Stimulated activated CD4-positive, alpha-beta T cell treated with anti-CD3 and anti-CD28 coated beads, Interleukin-4, amount 100 ng/mL, for 4 hours (primary cell): ENCODE measurements at places on chromosomes 1 and 21.

DNA sequence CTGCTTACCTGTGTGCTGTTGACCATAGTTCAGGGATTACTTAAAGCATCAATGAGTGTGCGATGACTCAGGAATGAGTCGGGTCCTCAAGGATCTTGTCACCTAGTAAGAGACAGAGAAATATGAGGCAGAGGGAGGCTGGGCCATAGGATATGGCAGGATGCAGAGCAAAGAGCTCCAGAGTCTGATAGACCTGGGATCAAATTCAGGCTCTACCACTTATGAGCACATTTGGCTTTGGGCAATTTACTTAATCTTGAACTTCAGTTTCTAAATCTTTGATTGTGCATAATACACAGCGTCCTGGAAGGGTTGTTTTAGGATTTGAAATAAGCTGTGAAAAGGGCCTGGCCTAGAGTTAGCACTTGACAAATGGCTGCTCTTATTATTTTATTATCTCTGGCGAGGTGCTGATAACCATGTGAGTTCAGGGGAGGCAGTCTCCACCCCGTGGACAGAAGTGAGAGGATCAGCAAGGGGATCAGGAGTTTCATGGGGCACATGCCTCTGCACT, 94.5 kb downstream of the ROR1 start:
- DNase-seq = no peak

- no peak for DNase-seq
Observed at GRCh38 chr1:25484096-25484495, 53.4 kb downstream of the MACO1 start.

GRCh38 chr1:201248721-201249559, 34.4 kb upstream of the PKP1 start:
- DNase-seq = no peak

DNA sequence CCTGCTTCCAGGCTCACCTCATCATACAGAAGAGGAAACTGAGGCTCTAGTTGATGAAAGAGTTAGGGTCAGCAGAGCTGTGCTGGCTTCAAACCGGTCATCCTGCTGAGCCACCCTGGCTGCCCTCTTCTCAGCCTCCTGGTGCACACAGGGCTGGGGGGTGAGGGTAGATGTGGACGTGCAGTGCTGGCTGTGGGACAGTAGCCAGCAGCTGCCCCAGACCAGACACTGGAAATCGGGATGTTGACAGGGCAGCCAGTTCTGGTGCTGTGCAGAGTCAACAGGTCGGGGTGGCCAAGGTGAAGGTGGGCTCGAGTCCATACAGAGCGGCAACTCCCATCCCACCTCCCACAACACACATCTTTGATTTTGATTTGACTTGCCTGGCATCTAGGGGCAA, 1.5 kb upstream of the CLCNKA start:
- no peak for DNase-seq

DNA sequence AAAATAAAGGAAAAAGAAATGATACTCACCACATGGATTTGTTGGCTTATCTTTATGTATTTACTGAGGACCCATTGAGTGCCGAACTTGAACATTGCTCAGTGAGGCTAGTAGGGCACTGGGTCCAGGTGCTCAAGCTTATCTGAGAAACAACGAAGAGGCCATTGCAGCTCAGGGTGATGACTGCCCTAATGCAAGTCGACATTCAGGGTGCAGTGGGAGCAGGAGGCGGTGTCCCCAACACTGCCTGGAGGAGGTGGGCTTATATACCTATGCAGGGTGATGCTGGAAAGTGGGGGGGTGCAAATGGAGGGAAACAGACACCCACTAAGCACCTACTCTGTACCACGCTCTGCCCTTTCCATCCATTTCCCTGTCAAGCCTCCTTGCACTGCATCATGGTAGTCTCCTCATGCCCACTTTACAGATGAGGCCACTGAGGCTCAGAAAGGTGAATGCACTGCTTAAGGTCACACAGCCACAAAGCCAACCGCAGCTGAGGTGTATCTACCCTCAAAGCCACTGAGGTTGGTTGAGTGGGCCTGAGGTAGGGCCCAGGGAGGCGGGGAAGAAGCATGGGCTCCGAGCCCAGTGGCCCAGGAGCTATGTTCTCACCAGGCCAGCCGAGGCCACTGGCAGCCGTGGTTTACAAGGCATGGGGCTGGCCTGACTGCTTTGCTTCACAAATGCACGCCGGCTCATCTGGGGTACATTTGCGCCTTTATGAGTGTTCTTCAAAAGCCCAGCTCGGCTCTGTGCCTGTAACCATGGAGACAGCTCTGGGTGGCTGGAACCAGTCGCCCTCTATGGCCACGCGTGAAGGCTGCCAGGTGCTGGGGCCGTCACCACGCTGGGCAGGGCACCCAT, 103.8 kb downstream of the EPHB2 start:
- no peak for DNase-seq

- DNase-seq = no peak
Observed at GRCh38 chr1:65056234-65056633, 89.9 kb upstream of the JAK1 start.

DNA sequence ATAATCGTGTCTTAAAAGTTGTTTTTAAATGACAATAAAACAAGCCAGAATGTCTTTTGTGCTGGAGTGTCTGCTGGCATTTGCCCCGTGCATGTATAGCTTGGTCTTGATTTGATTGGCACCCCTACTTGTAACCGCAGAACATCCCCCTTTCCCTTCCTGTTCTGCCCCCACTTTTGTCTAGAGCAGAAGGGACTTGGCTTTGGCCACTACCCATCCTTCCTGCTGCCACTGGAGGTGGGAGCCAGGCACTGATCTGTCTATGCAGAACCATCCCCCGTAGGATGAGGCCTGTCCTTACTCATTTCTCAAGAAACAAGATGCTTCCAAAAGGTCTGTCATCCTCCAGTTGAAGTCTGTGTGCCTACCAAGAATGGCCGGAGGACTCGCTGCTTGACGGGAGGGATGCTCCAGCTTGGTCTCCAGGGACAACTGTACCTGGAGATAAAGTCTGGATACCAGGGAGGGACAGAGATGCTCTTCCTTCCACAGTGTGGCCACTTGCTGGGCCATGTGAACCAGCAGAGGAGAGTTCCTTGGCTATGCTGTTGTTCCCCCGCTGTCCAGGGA, 1.1 kb upstream of the SLC27A3 start:
- no peak for DNase-seq

DNA sequence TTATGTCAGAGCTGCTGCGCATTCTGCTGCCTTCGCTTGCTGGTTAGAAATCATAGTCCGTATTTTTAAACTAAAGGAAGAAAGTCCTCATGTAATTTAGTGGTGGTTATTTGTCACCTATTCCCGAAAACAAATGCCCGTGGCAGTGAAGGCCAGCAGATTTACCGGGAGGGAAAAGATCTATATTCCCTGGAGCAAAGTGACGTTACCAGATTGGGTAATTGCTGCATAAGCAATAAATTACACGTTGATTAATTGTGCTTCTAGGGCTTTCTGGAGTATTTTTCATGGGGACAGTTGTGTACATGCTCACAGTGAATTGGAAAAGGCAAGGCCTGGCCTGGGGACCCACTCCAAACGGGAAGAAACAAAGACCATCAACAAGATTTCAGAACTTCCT, 298.7 kb downstream of the NPHP4 start:
- no peak for DNase-seq

DNA sequence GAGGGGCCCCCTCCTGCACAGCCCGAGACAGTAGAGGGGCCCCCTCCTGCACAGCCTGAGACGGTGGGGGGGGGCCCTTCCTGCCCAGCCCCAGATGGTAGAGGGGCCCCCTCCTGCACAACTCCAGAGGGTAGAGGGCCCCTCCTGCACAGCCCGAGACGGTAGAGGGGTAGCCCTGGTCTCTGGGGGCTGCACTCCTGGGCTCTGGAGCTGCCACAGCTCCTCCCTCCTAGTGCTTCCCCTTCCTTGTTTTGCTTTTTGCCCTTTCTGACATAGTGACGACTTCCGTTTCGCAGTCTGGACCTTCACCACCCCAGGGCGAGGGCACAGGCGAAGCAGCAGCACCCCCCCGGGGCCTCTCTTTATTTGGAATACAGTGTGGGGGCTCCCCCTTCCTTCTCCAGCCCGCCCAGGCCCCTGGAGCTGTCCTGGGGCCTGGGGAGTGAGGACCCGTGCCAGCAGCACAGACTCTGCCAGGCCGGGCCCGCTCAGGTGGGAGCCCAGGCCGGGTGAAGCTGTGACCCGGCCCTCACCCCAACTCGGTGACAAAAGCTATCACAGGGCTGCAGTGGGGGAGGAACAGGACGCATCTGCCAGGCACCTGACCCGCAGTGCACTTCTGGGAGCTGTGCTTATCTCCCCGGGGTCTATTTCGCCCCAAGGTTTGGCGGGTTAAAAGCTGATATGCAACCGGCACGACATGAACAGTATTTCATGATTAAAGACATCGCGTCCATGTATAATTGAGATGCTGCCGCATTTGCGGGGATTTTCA, 1.1 kb upstream of the PRXL2B start:
- DNase-seq = peak; percentile 50

DNA sequence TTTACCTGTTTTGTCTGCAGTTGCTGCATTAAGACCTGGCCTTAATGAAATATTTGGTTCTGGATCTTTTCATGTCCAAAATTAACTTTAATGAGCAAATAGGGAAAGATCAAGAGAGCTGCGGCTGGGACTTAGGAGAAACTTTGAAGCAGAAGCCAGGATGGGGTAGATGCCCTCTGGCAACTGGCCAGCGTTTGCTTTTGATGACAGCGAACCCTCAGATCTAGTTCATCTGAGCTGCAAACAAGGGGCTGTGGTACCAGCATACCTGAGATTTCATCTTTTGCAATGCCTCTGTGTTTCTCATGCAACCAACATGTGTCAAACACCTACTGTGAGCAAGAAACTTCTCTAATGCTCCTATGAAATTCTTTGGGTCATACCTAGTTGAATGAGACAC, 13.0 kb upstream of the TEDDM1 start:
- DNase-seq = no peak

DNA sequence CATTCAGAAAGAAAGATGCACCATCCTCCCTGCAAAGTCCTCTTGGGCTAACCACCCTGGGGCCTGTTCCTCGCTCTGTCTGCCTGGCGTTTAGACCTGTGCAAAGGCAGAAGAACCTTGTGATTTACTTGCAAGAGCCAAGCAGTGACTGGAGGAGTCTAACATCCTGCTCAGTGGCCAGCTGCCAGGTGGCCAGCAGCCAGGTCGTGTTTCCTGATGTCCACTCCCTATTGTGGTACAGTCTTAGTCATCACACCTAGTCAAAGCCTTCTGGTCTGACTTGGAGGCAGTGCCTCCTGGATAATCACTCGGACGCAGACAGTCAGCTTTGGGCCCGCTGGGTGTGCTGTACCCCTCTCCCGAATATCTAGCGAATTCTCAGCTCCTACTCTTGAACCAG, 118.1 kb downstream of the PGBD5 start:
- no peak for DNase-seq
